GM23248 (cell line): ENCODE measurements at places on chromosomes 4 and X. TPM values are rescaled to one million over a fixed set of nuclear protein-coding genes. Genes with fewer than 3 reads are reported as not detected.

TLR10 gene
- total RNA-seq, result not detected in 2 replicates

GRCh38 chrX:125378205-125378604, 58.5 kb downstream of the TEX13C start:
- DNase-seq, result no peak
- H3K27ac ChIP-seq, result no peak overlapping the region
- no peaks in the 10 kb centered on the region for H3K36me3 ChIP-seq
- H3K4me3 ChIP-seq, result no peak overlapping the region
- no peaks in the 10 kb centered on the region for H3K4me1 ChIP-seq

DNA sequence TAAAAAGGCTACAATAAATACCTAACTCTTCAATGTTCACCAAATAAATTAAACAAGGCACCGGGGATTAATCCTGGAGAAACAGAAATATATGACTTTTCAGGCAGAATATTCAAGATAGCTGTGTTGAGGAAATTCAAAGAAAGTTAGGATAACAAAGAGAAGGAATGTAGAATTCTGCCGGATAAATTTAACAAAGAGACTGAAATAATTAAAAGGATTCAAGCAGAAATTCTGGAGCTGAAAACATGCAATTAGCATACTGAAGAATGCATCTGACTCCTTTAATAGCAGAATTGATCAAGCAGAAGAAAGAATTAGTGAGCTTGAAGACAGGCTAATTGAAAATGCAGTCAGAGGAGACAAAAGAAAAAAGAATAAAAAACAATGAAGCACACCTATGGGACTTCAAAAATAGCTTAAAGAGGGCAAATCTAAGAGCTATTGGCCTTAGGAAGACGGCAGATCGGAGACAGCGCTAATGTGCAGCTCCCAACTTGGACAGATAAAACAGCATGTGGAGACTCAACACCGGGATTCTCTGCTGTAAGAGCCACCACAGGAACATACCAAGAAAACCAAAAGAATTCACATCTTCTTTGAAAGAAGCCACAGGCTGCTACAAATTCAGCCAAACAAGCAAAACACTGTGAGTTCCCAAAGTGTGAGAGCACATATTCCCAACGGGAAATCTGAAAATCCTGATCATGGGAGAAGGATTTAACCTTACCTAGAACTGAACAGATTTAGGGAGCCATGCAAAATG, 1290.9 kb downstream of the PCDH18 start:
- H3K27ac ChIP-seq, result no peak overlapping the region
- H3K36me3 ChIP-seq, result no peaks in the 10 kb centered on the region
- DNase-seq, result no peak
- no peaks in the 10 kb centered on the region for H3K4me1 ChIP-seq

DNA sequence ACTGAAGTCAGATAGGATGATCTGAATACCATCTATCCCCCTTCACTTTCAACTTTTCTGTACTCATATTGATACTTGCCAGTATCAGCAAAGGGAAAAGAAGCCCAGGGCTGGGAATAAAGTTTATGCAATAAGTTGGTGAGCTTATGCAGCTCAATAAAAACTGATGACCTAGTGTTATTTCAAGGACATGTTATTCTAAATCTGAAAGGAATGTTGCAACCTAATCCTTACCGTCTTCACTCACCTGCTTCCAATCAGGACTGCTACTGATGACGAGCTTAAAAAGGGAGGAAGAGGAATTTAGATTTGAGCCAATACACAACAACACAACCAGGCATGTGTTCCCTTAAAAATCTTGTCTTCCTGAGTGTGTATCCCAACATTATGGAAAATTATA, 419.9 kb downstream of the SPRY1 start:
- no peaks in the 10 kb centered on the region for H3K27me3 ChIP-seq
- H3K4me1 ChIP-seq, result peaks cover 10% of the 10 kb centered on the region
- no peak overlapping the region for H3K27ac ChIP-seq
- H3K36me3 ChIP-seq, result no peaks in the 10 kb centered on the region
- H3K4me3 ChIP-seq, result no peak overlapping the region

GRCh38 chr4:168736860-168737805, 240.3 kb downstream of the PALLD start:
- no peaks in the 10 kb centered on the region for H3K4me1 ChIP-seq
- no peaks in the 10 kb centered on the region for H3K36me3 ChIP-seq
- H3K27me3 ChIP-seq, result no peaks in the 10 kb centered on the region
- DNase-seq, result no peak
- H3K27ac ChIP-seq, result no peak overlapping the region

GRCh38 chrX:100381619-100382018, 28.5 kb downstream of the PCDH19 start:
- H3K27ac ChIP-seq, result no peak overlapping the region
- no peaks in the 10 kb centered on the region for H3K36me3 ChIP-seq
- peaks cover 2% of the 10 kb centered on the region; the same call in 1 of the 2 replicates for H3K4me1 ChIP-seq
- H3K27me3 ChIP-seq, result no peaks in the 10 kb centered on the region
- peak; percentile 32 for DNase-seq
